Right lobe of liver (tissue), 6 donors: ENCODE measurements at places on chromosomes 2 and 18. TPM values are rescaled to one million over a fixed set of nuclear protein-coding genes. Genes with fewer than 3 reads are reported as not detected.

GRCh38 chr18:60508108-60508507 is 135.5 kb upstream of the MC4R start:
- H3K4me1 ChIP-seq = no peaks in the 10 kb centered on the region
- H3K4me3 ChIP-seq = no peak overlapping the region
- no peak overlapping the region for H3K27ac ChIP-seq
- no peaks in the 10 kb centered on the region for H3K36me3 ChIP-seq
- no peak for DNase-seq

DNA sequence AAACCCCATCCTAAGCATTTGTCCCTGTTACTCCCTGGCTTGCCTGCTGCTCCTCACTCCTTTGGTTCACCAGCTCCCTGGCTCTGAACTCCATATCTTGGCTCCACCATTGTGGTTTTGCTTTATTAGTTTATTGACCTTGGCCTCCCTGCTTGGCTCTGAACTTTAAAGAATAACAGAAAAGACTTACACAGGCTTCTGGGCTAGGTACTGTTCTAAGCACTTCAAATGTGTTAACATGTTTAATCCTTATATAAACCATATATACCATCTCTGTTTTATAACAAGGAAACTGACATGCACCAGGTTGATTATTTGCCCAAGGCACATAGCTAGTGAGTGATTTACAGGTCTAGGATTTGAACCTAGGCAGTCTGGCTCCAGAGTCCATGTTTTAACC is 149.7 kb upstream of the CAPN13 start:
- no peak overlapping the region for H3K27ac ChIP-seq
- no peaks in the 10 kb centered on the region for H3K36me3 ChIP-seq
- H3K4me3 ChIP-seq = no peak overlapping the region

- no peaks in the 10 kb centered on the region for H3K36me3 ChIP-seq
- no peaks in the 10 kb centered on the region for H3K27me3 ChIP-seq
- no peak for DNase-seq
- H3K27ac ChIP-seq = no peak overlapping the region
Observed at GRCh38 chr2:99079226-99079625, 62.3 kb upstream of the C2orf15 start.

DNA sequence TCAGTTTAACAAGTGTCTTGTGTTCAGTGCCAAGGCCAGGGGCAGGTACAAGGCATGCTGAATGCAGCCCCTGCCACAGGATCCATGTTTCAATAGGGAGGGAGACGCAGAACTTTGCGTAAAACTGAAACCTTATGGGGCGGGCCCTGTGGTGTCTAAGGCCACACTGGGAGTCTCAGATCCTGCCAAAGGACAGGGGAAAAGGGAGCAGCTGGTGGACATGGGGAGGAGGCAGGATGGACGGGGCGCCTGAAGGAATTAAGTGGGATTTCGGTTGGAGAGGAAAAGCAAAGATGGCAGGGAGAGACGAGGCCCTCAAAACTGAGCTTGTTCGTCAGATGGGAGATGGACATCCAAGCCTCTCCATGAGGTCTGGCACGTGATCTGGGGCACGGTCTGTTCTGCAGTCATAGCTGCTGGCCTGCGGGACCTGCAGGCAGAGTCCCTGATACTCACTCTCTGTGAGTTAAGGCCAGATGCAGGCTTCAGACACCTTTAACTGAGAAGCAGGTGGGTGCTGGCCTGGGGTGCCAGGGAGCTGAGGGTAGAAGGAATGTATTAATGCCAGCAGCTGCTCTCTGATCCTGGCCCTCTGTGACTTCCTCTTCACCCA is 48.8 kb downstream of the TCF7L1 start:
- no peak overlapping the region for H3K27ac ChIP-seq
- H3K4me1 ChIP-seq = no peaks in the 10 kb centered on the region
- H3K36me3 ChIP-seq = no peaks in the 10 kb centered on the region
- no peaks in the 10 kb centered on the region for H3K27me3 ChIP-seq

- H3K27ac ChIP-seq = no peak overlapping the region
- no peak for DNase-seq
- no peaks in the 10 kb centered on the region for H3K36me3 ChIP-seq
- H3K27me3 ChIP-seq = no peaks in the 10 kb centered on the region
Observed at GRCh38 chr2:174731546-174731945, 32.7 kb downstream of the CHRNA1 start.

Gene CCDC68
- total RNA-seq = 3.9 TPM

Gene C18orf54
- total RNA-seq = 0.35 TPM

Gene COX5B
- total RNA-seq = 173 TPM
